ENCODE measurements at places on chromosomes 16 and 17. TPM values are rescaled to one million over a fixed set of nuclear protein-coding genes. Genes with fewer than 3 reads are reported as not detected.
A peak's percentile ranks its signal among the peaks of the same experiment; 100 is the strongest.

DNA sequence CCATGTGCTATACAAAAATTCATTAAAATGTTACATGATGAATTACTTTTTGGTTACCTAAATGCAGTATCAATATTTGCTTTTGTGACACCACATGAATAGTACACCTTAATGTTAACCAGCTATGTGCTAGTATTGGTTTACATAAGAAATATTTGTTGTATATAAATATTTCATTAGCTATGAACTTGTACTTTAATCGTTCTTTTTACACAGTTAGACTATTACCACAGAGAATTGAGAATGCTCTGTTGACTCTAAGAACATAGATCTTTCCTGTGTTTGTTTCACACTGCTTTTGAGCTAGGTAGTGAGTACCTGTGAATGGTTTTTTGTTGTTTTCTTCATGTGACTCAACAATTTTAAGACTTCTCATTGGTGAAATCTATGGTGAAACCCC lies 93.4 kb downstream of the KANSL1 start:
- no peak for DNase-seq

GRCh38 chr17:60641810-60642220 lies 35.8 kb upstream of the BCAS3 start:
- peak; percentile 66 for DNase-seq

GRCh38 chr17:75406222-75406615 lies 741 bp upstream of the GRB2 start:
- DNase-seq = peak; percentile 14

- no peak for DNase-seq
Observed at GRCh38 chr17:2107050-2107449, 52.1 kb downstream of the HIC1 start.

GRCh38 chr17:63350364-63350763 lies 95.7 kb downstream of the CYB561 start:
- no peak for DNase-seq

Gene DPEP3
- not detected for polyA plus RNA-seq

Gene VAT1L
- polyA plus RNA-seq = not detected

Measured in muscle of arm (tissue), 14 donors.